ENCODE measurements at places on chromosomes 1 and 21.

DNA sequence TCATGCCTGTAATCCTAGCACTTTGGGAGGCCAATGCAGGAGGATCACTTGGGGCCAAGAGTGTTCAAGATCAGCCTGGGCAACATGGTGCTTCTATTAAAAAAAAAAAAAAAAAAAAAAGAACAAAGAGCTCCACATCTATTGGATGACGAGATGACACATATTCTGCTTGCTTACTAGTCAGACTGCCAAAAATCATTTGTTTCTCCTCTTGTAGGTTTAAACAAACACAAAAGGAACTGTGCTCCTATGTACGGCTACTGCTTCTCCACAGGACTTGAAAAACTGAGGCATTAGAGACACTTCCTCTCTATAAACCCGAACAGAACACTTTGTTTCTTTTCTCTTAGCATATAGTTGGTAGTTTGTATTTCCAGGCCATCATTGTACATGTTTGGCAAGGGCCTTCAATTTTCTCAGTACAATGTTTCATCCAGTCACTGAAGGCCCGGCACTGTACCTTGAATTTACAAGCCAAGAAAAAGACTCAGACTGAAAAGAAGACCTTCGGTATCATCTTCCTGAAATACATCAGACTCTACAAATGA lies 6.0 kb downstream of the TRIT1 start:
- DNase-seq, result no peak

DNA sequence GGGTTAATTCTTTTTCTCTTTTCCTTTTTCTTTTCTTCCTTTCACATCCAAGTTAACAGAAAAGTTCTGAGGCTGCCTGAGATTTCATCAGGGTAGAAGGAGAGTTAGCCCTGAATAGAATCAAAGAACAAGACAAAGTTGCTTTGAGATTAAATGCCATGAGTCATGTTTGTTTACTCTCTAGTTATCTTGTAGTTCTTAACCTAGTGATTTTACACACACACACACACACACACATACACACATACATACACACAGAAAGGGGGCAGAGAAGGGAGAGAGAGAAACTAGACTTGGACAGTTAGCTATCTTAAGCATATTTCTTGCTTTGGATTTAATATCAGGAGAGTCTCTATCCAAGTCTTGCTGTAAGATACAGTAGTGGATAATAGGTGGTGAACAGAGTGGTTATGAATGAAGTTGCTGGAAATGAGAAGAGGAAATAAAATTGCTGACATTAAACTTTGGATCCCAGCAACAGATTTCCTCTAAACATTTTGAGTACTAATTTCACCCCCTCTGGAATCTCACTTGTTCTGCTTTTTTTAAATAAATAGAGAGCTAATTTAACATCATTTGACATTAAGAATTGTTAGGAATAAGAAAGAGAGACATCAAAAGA lies 19.9 kb downstream of the PLA2G4A start:
- DNase-seq, result no peak

- no peak for DNase-seq
These were observed 127.5 kb upstream of the SAMSN1 start for GRCh38 chr21:14673649-14674048.

GRCh38 chr1:22680726-22681125 lies 27.7 kb downstream of the C1QB start:
- DNase-seq, result no peak

- no peak for DNase-seq
These were observed 114.7 kb downstream of the TNR start for GRCh38 chr1:175628548-175629317.

DNA sequence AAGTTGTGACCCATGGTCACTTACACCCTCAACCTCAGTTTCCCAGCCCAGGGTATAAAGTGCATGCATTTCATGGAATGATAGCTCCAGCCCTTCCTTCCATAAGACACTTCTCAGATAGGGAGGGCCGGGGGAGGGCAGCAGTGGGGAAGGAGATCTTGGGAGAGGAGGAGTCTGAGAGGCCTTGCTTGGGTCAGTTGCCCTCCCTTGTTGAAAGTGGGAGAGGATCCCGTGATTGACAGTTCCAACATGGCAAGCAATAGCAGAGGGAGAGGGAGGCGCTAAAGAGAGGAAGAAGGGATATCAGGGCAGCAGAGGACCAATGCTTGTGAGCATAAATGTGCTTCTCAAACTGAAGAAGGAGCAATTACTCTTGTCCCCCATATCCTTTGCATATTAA lies 244.4 kb downstream of the CHRM3 start:
- no peak for DNase-seq

DNA sequence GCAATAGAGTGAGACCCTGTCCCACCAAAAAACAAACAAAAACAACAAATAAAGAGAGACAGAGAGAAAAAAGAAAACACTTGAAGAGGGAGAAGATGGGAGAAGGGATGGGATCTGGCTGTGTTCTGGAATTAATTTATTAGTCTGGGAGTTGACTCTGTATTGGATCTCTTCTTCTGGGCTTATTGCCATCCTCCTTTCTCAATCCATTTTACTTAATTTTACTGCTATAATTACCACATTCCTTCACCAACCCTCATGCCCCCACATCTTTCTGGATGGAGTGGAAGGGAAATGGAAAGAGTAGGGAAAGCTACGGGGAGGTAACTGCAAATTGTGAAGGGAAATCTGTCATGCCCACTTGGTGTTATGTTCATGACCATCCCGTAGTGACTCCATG lies 42.9 kb downstream of the FMN2 start:
- DNase-seq, result no peak

- DNase-seq, result no peak
These were observed 208.0 kb upstream of the GALNT2 start for GRCh38 chr1:229859026-229859425.

GRCh38 chr21:27154451-27155129 lies 187.7 kb upstream of the ADAMTS5 start:
- no peak for DNase-seq

GRCh38 chr1:208203127-208203847 lies 40.9 kb downstream of the PLXNA2 start:
- no peak for DNase-seq

DNA sequence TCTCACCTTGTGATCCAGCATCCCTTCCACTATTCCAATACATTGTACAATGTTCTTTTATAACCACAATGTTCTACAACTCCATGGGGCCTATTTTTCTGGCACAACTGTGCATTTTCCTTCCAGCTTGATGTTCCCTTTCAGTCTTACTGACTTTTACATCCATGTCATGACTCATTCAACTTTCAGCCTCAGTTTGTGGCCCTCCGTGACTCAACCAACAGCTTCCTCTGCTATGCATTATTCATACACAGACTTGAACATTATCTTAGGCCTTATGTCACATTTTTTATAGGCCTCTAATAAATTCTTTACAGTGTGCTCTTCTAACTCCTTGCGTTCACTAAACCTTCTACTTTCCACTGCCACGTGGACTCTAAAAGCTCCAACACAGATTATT lies 119.4 kb upstream of the PRMT6 start:
- DNase-seq, result no peak

DNA sequence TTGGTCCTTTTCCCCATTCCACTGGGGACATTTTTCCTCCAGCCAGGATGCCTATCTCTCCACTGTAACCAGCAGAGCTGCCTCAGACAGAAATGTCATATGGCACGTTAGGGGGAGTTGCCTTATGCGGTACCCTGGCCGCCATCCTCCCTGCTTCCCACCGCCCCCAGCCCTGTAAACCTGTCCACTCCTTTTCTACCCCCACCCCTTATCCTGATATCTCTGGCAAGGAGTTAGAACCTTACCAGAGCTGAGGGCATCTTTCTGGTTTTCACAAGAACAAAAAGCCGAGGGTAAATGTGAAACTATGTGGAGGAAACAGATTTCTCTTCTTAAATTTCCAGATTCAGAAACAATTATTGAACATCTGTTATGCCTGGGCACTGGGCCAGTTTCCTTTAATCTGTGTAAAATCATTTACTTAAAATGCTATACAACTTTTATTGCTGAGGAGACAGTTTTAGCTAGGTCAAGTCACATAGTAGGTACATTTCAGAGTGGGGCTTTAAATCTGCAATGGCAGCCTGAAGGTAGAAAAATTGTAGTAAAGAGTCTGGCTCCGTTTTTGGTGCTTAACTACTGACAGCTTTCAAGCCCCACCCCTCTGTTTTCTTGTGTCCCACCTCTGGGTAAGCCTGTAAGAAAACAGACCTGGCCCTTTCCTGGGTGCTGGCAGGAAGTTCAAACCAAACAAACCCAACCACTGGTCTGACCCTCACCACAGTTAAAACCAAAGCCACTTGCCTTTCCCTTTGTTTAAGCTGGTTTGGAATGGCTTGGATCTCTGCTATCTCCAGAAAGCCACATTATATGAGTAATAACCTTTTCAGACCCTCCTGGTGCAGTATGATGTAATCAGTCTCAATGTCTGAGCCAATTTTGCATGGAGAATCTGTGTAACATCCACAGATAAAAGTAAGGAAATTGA lies 319.0 kb downstream of the HHAT start:
- DNase-seq, result no peak

DNA sequence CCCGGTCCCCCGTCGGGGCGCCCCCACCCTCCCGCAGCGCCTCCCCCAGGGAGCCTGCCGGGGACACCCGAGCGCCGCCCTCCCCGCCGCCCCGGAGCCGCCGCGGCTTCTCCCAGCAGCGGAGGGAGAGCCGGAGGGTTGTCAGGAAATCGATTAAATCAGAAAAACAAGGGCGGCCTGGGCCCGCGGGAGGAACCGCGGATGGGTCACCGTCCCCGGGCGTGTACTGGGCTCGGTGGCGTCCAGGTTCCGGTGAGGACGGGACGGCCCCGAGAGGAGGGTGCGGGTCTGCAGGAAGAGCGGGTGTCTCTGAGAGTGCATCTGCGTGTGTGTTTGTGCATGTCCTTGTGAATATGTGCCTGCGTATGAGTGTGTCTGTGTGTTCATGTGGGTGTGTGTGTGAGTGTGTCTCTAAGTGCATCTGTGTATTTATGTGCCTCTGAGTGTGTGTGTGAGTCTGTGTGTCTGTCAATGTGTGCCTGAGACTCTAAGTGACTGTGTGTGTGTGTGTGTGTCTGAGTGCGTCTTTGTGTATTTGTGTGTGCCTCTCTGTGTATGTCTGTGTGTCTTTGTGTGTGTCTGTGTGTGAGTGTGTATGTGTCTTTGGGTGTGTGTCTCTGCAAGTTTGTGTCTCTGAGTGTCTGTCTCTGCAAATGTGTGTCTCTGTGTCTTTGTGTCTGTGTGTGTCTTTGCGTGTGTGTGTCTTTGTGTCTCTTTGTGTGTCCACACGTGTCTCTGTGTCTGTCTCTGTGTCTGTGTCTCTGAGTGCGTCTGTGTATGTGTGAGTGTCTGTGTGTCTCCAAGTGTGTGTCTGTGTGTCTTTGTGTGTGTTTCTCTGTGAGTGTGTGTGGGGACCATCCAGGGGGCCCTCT lies 1.1 kb downstream of the SPSB1 start:
- no peak for DNase-seq

- no peak for DNase-seq
These were observed 837 bp downstream of the FOXD3 start for GRCh38 chr1:63322944-63323864.

DNA sequence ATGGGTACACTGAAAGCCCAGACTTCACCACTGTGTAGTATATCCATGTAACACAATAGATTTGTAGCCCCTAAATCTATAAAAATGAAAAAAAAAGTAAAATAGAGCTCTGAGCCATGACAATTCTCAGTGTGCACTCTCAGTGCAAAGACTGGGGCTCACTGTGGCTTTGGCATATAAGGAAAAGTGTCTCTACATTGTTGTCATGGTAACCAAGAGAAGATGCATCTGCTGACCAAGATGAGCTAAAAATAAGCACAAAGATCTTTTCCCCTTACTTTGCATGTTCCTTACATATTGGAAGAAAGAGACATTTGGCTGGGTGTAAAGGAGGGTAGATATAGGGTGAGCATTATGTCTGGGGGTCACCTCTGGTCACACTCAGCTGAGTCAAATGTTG lies 12.0 kb downstream of the PGLYRP4 start:
- DNase-seq, result no peak

DNA sequence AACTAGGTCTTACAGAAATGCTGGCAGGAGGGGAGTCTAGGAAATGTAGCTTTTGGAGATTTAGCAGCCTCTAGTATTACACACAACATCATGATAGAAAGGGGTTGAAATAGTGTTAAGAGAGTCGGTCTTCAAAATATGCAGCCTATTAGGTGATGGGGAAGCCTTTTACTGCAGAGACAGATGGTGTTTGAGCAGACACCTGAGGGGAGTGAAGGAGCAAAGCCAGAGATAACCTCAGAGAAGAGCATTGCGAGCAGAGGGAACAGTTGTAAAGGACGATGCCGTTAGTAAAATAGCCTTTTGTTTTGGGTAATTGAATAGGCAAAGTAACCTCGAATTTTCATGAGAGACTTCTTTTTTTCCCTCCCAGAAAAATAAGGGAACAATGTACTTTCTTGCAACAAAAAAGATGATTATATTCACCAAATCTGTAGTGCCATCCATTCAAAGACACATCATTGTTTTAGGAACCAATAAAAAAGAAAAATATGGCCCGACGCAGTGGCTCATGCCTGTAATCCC lies 66.3 kb upstream of the KIF1B start:
- DNase-seq, result no peak

DNA sequence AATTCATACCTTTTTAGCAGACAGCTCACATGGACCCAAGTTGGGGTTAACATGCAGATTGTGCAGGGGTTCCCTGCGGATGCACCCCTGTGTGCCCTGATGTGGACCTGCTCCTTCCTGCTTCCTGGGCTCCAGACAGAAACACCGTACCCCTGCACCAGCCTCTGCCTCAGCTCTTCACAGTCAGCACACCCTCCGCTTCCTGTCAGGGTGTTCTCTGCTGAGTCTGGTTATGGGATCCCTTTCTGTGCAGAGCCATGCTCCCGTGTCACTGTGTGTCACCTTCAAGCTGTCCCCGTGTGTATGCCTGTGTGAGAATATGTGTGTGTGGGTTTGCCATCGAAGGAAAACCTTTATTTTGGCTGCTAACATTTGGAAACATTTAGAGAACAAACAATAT lies 48.7 kb upstream of the KCNJ15 start:
- no peak for DNase-seq

DNA sequence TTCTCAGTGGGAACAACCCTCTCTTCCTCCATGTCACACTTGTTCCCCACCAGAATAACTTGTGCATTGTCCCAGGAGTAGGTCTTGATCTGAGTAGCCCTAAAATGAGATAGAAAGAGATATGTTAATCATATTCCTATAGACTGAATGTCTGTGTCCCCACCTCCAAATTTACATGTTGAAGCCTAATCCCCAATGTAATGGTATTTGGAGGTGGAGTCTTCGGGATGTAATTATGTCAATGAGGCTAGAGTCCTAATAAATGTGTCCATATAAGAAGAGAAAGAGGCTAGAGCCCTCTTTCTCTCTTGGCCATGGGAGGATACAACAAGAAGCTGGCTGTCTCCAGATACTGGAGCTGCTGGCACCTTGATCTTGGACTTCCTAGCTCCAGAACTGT lies 54.8 kb upstream of the NRDC start:
- DNase-seq, result no peak

DNA sequence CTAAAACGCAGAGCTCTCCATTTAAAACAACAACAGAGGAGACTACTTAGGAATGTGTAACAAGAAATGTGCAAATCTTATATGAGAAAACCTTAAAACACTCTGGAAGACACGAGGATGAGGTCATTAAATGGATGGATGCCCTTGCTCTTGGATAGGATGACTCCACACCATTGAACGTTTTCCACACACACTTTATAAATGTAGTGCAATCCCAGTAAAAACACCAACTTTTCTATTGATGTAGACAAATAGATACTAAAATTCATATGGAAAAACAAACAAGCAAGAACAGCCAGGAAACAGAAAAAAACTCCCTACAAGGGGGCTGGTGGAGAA lies 18.4 kb upstream of the COL6A1 start:
- DNase-seq, result no peak

Data from AML-193 (cell line).